ENCODE measurements at places on chromosomes 7 and 10.

- DNase-seq: no peak
These were observed 173.3 kb upstream of the ZMIZ1 start for GRCh38 chr10:78895469-78895868.

DNA sequence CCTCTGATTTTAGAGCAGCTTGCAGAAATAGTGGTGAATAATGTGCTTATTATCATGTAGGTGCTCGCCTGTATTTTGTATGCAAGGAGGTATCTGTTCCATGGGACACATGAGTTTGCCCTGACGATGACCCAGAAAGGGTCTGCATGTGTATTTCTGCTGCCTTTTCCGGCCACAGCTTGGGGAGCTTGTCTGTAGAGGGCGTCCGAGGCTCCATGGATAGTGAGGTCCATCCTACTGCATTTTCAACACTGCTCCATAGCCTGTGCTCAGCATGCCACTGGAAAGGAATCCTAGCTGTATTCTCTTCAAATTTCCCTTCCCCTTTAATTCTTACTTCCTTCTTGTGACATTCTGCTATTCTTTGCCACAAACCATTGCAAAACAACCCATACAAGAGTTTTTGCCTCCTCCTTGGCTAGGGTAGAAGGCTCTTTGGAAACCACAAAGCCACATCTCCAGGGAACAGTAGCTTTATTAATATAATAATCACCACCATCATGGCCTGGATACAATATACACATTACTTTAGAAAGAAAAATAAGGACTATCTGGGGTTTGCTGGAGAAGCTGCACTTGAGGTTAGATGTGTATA, 127.7 kb downstream of the DYNC1I1 start:
- no peak for DNase-seq

DNA sequence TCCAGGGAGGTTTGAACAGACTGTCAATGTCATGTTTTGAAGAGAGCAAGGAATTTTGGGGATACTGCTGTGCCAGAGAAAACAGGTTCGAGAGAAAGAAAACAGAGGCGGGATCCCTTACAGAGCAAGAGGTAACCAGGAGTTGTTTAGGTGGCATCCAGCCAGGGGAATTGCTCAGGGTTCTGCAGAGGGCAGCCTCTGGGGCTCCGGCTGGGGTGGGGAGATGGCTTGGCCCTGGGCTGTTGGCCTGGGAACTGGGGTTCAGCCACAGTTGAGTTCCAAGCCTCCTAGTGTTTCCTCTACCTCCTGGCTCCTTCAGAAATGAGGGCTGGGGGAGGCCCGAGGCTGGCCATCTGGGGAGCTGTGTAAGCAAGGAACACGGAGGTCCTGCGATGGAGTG, 68.0 kb downstream of the CAMK1D start:
- no peak for DNase-seq

- no peak for DNase-seq
These were observed 19.3 kb downstream of the EIF3A start for GRCh38 chr10:119061352-119061751.

- DNase-seq: no peak
These were observed 113.2 kb upstream of the GPR26 start for GRCh38 chr10:123552760-123553554.

GRCh38 chr10:28137907-28138880, 139.3 kb upstream of the ODAD2 start:
- DNase-seq: no peak

Measured in activated naive CD4-positive, alpha-beta T cell treated with anti-CD3 and anti-CD28 coated beads, Interleukin-2, amount 50 U/mL, for 72 hours (primary cell).